ENCODE measurements at places on chromosomes 7 and 10. TPM values are rescaled to one million over a fixed set of nuclear protein-coding genes. Genes with fewer than 3 reads are reported as not detected.

LRRC17 gene
- total RNA-seq: 242 TPM

MPP7 gene
- total RNA-seq: not detected

PTPN20 gene
- not detected for total RNA-seq

SNX10 gene
- not detected for total RNA-seq

HOXA5 gene
- total RNA-seq: not detected

C10orf62 gene
- not detected for total RNA-seq

CHST3 gene
- 19.5 TPM for total RNA-seq

SUFU gene
- 11.2 TPM for total RNA-seq

Measured in cardiac atrium fibroblast (primary cell).